CD4-positive, alpha-beta memory T cell (primary cell): ENCODE measurements at places on chromosomes 4 and X. TPM values are rescaled to one million over a fixed set of nuclear protein-coding genes. Genes with fewer than 3 reads are reported as not detected.

DNA sequence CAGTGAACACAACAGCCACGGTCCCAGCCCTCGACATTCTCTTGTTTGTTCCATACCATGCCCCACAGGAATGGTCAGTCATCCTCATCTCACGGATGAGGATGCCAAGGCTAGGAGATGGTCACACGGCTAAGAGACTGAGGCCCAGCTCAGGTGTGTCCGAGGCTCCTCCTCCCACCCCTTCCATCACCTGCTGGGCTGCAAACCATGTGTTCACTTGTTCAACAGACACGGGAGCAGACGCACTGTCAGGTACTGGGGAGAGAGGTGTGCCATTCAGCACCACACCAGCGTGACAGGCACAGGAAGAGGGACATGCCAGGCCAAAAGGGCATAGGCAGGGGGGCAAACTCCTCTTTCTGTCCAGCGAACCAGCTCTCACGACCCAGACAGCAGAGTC, 45.9 kb downstream of the ABLIM2 start:
- no peak for DNase-seq

GRCh38 chr4:71445811-71446210, 107.0 kb downstream of the SLC4A4 start:
- no peak for DNase-seq

GRCh38 chr4:175891851-175892250, 79.8 kb upstream of the GPM6A start:
- DNase-seq: no peak

DNA sequence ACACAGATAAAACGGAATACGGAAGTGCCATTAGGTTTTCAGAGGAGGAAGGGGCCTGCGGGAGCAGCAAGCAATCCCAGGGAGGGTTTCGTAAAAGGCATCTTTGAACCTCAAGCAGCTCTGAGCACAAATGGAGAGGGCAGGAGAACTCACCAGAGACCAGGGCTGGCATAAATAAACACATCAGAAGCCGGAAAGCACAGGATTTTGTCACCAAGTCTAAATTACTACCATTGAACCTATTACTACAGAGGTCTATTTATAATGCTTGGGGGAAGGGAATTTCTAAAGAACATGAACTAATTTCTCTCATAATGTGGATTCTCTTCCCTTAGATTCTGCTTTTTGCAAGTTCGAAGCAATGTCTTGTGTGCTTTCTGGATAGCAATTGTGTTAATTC, 39.6 kb upstream of the MBTPS2 start:
- DNase-seq: no peak

DNA sequence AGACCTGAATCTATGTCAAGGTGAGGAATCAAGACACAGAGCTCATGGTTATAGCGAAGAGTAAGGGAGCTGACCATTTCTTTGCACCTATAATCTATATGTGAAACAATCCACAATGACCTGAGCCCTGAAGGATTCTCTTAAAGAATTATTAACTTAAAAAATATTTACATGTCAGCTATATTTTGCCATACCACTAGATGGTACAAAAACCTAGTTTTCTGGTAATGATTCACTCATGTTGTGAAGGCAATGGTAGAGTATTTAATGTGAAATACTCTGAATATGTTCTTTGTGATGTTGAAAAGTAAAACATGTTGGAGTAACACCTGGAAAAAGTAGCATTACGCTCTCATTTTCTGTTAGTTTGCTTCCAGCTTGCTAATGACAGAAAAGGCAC, 40.0 kb downstream of the VGLL1 start:
- DNase-seq: no peak

DNA sequence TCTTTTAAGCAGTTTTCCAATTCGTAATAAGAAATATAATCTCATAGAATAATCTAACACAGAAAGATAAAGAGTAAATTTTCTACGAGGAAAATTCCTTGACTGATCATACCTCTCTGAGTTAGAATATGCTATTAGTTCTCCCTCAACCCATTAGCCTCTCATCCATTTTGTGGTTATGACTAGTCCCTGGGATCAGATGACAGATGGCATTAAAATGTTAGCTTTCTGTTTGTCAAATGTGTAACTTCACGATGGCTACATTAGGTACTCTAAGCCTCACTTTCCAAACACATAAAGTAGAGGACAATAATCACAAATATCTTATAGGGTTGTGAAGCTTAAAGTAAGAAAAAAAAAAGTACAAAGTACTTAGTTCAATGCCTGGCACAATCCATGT, 112.2 kb downstream of the ZAR1 start:
- no peak for DNase-seq

DNA sequence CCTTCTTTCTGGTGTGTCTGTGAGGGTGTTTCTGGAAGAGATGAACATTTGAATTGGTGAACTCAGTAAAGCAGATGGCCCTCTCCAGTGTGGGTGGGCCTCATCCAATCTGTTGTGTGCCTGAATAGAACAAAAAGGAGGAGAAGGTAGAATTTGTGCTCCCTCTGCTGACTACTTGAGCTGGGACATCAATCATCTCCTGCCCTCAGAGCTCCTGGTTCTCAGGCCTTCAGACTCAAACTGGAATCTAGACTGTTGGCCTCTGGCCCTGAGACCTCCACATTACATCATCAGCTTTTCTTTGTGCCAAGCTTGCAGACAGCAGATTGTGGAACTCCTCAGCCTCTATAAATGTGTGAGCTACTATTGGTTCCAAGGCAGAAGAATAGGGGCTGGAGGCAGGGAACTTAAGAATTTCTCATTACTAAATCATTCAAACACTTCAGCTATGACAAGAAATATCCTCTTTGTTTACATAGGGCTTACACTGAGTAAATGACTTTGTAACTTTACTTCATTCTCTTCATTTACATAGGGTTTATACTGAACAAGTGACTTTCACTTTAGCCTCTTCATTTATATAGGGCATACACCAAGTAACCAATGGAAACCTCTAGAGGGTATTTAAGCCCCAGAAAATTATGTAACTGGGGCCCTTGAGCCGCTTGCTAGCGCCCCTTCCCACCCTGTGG, 86.9 kb upstream of the NWD2 start:
- DNase-seq: no peak

The SORCS2 gene
- total RNA-seq: not detected

The GAB3 gene
- 15.6 TPM for total RNA-seq
